Neural crest cell (in vitro differentiated cells): ENCODE measurements at places on chromosomes 11 and 22.

DNA sequence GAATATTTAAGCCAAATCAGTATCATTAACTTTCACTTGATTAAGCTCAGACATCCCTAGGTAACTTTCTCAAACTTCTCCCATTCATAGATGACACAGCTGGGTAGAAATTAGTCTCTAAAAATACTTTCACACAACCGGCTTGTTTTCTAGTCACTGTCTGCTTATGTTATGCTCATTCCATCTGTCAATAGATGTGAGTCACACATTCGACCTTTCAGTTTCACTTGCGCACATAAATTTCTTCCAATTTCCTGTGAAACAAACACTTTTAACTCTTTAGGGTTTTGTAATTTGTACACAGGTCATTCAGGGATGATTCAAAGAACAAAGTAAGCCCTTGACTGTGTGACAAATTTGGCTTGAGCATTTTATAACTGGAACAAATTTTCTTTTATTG, 723.0 kb downstream of the KCNA4 start:
- no peak for DNase-seq

- DNase-seq = no peak
Observed at GRCh38 chr22:25930788-25931310, 188.9 kb downstream of the MYO18B start.

DNA sequence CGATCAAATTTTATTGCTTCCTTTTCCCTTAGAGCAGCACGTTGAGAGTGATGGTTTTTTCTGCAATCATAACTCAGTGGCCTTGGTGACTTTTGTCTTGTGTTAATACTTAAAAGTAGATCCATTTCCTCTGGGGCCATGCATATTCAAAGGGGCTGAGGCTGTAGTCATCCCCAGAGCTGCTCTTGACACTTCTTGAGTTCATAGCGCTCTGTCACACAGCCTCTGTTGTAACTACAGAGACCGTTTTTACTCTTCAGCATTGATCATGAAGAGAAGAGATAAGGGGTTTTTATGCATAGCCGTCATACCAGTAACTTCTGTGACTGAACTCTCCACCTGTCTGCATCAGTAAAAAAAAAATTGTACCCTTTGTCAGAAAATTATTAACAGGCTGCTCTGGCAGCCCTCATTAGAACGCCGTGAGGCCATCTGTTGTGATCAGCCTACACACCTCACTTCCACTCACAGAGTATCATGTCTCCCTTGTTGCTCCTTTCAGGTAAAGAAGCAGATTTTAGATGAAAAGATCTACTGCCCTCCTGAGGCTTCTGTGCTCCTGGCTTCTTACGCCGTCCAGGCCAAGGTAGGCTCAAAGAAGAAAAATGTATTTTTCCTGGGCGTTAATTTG, 38.4 kb downstream of the NF2 start:
- no peak for DNase-seq

DNA sequence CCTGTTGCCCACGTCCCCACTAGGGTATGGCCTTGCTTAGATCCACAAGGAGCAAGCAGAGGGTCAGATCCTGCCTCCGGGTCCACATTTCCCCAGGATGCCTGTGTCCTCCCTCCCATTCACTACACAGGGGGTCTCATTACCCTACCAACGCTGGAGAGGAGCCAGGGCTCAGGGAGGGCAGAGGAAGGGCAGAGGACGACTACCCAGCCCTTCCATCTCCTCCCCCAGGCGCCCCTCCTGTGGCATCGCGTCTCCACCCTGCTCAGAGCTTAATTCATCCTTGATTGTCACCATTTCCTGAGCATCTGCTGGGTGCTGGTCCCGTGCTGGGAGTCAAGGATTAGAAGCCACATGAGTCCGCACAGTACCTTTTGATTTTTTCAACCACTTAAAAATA, 5.0 kb downstream of the NFAM1 start:
- no peak for DNase-seq

DNA sequence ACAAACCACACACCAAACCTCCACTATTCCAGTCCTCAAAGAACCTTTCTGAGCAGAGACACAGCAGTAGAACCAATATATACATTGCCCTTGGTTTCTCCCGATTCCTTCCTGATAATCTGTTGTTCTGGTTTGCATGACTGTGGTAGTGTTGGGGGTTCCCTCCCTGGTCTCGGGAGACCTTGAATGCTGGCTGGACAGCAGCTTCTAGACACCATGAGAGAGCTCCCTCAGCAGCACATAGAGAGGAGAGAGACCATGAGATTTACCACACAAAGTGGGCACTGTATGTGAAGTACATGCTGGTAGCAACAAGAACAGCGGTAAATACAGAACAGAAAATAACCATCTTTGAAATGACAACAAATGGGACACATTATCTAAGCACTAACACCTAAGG, 2.6 kb downstream of the C11orf91 start:
- no peak for DNase-seq

DNA sequence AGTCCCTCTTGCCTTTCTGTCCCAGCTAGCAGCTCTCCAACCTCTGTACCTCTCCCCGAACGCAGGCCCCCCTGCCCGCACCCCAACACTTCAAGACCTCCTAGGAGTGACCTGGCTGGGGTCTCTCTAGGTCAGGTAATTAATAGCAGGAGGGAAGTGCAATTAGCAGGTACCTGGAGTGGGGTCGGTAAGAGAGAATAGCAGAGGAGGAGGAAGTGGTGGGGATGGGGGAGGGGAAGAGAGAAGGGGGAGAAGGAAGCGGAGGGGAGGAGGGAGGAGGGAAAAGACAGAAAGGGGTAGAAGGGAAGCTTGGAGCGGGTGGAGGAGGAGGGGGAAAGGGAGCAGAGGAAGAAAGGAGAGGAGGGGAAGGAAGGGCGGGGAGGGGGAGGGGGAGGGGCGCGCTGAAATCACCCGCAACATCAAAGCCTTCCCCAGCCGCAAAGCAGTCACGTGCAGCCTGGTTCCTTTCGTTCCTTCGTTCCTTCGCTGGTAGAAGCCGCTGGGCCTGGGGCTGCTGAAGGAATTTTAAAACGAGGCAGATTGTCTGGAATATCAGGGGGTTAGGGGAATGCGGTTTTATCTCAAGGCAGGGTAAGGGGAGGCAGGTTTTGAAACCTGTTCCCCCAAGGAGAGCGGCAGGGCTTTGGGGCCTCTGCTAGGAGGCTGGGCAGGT, 29.3 kb upstream of the TCF20 start:
- peak; percentile 40 for DNase-seq

DNA sequence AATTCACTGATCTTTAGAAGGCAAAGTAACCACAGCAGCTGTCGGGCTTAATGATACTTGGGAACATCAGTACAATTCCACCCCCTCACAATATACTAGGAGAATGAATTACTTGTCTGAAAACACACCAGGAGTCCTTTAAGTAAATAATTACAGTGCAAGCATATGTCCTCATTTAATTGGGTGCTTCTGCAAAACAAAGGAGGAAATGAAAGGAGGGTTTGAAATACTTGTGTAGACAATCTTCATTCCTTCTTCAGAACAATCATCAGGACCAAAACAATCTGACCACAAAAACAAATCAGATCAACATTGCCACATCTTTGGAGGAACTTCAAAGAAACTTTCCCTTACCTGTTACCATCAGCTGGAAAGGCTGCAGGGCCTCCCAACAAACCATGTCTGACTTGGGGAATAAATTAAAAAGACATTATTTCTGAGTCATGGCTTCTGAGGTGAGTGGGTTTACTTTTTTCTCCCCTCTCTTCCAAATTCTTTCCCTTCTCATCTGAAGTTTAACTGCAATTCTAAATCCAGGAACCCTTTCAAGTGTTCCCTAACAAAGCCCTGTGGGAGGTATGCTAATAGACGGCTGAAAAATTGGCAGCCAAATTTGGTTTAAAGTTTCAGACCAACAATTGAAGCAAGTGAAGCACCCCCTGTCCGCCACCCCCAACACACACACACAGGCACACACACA, 12.5 kb upstream of the CCDC117 start:
- no peak for DNase-seq

DNA sequence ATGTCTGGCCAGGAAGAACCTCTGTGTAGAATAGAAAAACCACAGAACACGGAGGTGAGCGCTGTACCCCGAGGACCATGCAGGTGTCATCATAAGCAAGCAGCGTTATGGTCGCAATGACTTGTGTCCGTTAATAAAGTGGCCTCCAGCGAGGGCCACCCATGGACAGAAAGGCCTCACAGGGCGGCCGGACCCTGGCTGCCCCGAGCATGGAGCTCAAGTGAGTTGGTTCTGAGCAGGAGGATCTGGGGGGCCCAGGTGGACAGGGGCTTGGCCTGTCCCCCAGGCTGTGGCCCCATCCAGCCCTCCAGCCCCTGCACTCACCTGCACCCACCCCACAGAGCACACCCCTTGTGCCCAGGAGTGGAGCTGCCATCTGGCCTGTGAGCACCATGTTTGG, 133.8 kb downstream of the BRD1 start:
- DNase-seq = no peak

DNA sequence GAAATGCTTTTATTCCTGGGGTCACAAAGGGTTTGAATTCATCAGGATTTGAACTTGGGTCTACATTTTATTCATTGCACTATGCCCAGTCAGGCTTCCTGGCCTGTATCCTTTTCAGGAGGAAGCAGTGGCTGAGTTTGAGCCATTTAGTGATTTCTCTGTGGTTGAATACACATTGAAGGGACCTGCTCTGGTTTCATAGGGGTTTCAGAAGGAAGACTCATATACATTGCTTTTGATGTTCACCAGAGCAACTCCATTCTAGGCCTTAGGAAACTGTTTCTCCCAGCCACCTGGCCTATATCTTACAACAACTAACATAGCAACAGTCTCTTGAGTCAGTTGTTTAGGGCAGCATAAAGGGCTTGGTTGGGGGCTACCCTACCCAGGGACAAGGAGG, 165.7 kb downstream of the INSC start:
- no peak for DNase-seq

DNA sequence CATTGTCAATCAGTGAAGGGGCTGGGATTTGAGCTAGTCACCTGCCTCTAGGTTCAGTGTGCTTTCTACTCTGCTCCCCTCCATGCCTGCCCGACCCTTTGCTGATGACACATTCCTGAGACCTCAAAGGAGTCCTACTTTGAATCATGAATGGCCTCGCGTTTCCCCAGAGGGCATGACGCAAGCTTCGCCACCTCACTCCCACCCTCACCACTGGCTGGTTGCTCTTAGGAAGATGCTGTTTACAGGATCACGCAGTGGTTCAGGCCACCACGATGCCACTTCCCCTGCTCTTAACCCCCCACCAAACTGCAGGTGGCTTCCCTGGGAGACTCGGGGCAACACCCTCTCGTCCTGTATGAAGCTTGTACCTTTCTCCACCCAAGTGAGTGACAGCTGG, 62.9 kb upstream of the B3GAT1 start:
- no peak for DNase-seq

GRCh38 chr22:36068776-36069344, 40.2 kb upstream of the RBFOX2 start:
- DNase-seq = no peak

DNA sequence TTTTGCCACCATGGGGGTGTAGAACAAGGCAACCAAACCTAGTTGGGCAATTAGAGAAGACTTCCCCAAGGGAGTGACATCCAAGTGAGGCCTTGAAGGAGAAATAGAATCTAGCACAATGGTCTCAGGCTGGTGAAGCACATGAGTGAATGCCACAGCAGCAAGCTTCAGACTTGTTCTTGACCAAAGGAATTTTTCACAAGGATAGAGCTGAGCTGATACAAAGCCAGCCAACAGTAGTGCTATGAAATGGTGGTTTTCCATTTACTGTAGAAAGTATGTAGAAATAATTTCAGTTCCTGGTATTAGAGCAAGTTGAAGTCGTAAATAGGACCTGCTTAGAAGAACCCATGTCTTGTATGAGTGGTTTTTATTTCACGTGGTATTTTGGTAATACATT, 148.3 kb upstream of the RASSF10 start:
- DNase-seq = no peak

DNA sequence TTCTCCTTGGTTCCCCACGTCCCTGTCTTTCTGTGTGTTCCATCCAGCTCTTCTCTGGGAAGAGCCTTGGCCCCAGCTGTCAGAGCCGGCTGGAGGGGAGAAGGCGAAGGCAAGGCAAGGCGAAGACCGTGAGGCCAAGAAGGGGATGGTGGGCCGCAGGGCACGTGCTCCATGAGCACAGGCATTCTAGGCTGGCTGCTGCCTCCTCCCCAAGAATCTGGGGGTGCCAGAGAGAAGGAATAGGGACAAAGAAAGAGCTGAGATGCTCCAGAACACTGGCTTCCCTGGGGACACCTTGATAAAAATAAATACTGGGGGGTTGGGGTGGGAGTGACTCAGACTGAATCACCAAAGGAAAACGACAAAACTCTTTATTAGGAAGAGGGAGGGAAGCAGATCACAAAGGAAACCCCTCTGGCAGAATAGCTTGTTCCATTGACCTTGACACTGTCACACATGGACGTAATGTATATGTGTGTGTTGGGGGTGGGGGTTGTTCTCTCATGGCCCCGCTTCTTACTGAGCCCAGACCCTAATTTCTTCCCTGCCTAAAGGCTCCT, 52.5 kb downstream of the NECTIN1 start:
- no peak for DNase-seq

GRCh38 chr11:122634501-122634900, 21.0 kb upstream of the UBASH3B start:
- DNase-seq = no peak

DNA sequence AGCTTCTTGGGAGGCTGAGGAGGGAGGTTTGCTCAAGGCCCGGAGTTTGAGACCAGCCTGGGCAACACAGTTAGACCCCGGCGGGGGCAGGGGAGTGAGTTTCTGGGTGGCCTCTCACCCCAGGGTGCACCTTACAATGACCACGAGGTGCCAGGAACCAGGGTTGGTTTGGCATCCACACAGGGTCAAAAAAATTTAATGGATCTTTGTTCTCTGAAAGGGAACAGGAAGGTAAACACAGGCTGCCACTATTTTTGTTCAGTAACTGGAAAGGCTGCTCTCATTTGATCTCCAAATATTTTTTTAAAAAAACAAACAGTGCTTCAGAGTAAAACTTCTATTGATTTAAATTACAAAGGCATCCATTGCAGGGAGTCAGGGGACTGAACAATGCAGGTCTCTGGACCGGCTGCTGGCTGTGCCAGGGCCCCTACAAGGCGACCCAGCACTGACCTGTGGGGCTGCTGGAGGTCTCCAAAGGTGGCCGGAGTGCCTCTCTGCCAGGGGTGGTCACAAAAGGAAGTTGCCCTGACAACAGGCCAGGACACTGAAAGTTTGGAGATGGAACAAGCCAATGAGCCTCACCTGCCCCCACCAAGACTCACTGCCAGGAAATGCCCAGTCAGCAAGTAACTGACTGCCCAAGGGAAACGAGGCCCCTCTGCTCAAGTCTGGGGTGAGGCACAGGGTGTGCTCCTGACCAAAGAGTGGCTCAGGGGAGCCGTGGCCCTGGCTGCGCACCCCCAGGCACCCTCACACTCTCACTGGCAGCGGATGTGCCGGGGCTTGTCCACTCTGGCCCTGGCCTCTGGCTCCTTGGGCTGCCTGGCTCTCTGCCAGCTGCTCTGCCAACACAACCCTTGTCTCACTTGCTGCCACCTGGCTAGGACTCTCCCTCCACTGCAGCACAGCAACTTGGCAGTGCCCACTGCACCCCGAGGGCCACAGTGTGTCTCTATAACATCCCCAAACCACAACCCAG, 51.8 kb downstream of the ARFGAP3 start:
- no peak for DNase-seq
